Liver (tissue), 10 donors: ENCODE measurements at places on chromosomes 2 and 18. TPM values are rescaled to one million over a fixed set of nuclear protein-coding genes. Genes with fewer than 3 reads are reported as not detected.
A peak's percentile ranks its signal among the peaks of the same experiment; 100 is the strongest.

DNA sequence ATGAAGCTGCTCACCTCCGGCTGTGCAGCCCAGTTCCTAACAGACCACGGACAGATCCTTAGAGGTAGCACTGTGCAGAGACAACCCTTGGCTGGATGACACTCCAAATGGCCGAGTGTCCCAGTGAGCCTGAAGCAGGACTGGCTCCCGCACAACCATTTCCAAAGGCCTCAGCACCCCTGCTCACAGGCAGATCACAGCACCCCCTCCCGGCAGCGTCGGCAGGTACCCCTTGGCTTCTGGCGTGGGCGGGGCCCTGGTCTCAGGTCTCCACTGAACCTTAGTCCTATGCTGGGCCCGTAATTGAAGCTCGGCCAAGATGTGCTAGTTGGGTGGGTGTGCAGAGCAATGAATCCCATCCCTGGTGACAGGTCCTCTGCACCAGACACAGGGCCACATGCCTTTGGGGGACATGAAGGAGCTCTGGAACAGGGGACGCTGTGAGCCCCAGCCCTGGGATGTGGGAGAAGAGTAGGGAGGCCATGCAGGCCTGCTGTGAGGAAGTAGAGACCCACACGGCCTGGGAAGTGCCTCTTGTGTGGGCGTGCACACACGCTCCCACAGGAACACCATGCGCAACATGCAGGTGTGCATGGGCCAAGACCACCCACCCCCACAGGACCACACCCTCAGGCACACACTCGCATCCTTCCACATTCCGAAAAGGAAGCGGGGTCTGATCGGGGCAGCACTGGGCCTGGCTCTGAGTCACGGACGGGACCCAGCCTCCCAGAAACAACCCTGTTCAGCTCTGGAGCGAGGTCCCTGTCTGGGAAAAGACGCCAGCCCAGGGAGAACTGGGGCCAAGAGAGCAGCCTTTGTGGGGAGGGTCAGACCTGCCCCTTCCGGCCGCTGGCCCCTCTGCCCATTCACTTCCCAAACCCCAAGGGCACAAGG is 2.8 kb downstream of the DUSP2 start:
- H3K27ac ChIP-seq: no peak overlapping the region
- no peak overlapping the region for H3K4me3 ChIP-seq
- no peaks in the 10 kb centered on the region for H3K4me1 ChIP-seq
- no peak for DNase-seq

DNA sequence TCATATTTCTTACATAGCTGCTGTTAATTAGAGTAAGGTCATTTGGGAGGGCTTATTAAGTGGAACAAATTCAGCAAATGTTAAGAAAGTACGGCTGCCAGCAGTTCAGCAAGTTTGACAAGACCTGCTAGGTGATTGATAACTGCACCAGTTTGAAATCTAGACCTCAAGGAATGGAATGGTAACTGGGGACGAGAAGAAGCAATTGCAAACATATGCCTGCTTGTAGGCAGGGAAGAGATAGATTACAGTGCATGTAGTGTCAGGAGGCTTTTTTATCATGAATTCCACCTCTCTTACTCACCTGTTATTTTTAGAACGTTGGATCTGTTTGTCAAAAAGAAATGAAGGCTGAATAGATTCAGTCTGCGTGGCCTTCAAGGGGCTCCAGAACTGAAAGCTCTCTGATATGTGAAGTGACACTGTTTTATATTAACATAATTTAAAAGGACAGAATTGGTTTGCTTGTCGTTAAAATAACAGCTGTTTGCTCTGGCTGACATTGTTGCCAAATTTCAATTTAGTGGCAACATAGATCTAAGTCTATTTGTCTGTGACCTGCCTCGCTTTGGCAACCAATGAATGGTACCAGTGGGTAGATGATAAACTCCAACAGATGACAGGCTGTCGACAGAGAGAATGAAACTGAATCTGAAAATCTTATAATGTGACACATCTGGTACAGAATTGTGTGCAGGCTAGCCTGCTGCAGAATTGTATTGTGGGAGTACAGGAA is 199.3 kb downstream of the ZNF407 start:
- no peaks in the 10 kb centered on the region for H3K36me3 ChIP-seq
- no peak overlapping the region for H3K4me3 ChIP-seq
- DNase-seq: no peak
- no peaks in the 10 kb centered on the region for H3K4me1 ChIP-seq

GRCh38 chr2:233565685-233566140 is 869 bp downstream of the USP40 start:
- DNase-seq: no peak
- H3K36me3 ChIP-seq: peaks cover under 1% of the 10 kb centered on the region
- no peaks in the 10 kb centered on the region for H3K27me3 ChIP-seq
- peak overlapping the region; percentile 78 for H3K27ac ChIP-seq
- peaks cover 3% of the 10 kb centered on the region for H3K4me1 ChIP-seq

- no peaks in the 10 kb centered on the region for H3K36me3 ChIP-seq
- no peak overlapping the region for H3K27ac ChIP-seq
- H3K4me3 ChIP-seq: no peak overlapping the region
- H3K27me3 ChIP-seq: no peaks in the 10 kb centered on the region
- no peak for DNase-seq
Observed at GRCh38 chr2:144156736-144157640, 362.9 kb downstream of the ZEB2 start.

DNA sequence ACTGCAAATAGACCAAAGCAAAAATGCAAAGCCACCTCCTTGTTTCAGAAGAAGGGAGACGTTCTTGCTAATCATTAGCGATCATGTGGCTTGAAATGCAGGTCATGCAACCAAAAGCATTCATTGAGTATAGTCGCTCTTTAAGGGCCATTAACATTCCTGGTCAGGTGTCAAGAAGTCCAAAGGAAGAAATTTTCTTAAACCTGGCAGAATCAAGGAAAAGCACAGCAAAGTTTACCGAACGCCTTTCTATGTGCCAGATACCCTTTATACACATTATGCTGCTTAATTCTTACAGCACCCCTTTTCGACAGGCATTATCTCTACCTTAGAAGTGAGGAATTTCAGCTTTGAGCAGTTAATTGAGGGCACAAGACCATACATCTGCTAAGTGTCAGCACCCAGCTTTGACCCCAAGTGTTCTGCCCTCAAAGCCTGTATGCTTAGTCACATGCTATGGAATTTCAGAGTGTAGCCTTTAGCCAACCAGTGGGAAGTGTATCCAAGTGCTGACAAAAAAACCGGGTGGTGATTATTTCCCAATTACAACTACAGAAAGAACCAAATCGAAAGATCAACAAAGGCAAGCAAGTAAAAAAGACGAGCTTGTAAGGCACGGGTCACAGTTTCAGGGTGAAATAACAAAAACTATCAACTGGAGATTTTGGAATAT is 70.8 kb downstream of the EPHA4 start:
- no peaks in the 10 kb centered on the region for H3K36me3 ChIP-seq
- no peak for DNase-seq
- H3K27ac ChIP-seq: no peak overlapping the region
- no peaks in the 10 kb centered on the region for H3K4me1 ChIP-seq
- no peak overlapping the region for H3K4me3 ChIP-seq

DNA sequence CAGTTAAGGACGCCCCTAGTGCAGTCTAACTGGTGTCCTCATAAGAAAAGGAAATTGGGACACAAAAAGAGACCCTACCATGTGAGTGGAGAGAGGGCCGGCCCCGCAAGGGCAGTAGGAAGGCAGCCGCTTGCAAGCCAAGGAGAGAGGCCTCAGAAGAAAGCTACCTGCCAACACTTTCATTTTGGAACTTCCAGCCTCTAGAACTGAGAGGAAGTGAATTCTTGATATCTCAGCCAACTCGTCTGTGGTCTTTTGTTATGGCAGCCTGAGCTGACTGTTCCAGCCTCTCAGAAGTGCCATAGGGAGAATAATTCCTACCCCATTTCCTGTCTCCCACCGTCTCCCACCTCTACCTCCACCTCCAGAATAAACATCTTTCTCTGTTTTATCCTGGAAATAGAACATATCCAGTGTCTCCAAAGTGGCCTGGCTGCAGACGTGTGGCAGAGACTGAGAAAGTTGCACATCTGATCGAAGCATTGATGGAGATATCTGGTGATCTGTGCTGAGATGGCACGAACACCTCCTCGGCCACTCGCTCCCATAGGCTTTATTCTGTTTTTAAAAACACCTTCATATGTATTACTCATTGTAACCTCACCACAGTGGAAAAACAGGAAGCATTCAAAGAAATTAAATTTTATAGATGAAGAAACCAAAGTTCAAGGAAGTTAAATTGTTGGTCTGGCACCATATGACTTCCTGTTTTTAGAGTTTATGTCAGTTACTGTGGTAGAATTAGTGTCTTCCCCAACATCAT is 39.5 kb upstream of the MARCO start:
- no peak overlapping the region for H3K27ac ChIP-seq
- H3K4me3 ChIP-seq: no peak overlapping the region
- no peaks in the 10 kb centered on the region for H3K4me1 ChIP-seq
- DNase-seq: no peak
- no peaks in the 10 kb centered on the region for H3K27me3 ChIP-seq

DNA sequence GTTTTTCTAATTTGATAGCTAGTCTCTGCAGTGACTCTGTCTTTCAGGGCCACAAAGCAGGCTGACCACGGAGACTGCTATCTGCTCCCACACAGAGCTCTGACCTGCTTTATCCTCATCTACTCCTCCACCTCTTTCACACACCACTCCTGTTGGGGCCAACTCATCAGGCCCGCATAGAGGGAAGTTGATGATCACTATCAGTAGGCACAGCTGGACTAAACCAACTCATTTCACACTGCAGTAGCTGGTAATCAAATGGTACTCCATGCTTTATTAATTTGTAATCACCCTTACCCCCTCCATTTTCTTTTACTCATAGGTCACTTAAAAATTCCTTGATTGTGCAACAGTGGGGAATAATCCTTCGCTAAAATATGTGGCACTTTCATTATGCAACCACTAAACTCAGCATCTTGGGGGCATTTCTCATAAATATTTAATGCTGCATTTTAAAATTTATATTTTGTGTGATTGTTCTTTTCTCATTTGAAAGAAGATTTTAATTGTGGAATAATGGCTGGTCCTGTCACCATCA is 249.8 kb upstream of the GCFC2 start:
- no peaks in the 10 kb centered on the region for H3K27me3 ChIP-seq
- H3K27ac ChIP-seq: no peak overlapping the region
- H3K4me3 ChIP-seq: no peak overlapping the region
- H3K4me1 ChIP-seq: no peaks in the 10 kb centered on the region

DNA sequence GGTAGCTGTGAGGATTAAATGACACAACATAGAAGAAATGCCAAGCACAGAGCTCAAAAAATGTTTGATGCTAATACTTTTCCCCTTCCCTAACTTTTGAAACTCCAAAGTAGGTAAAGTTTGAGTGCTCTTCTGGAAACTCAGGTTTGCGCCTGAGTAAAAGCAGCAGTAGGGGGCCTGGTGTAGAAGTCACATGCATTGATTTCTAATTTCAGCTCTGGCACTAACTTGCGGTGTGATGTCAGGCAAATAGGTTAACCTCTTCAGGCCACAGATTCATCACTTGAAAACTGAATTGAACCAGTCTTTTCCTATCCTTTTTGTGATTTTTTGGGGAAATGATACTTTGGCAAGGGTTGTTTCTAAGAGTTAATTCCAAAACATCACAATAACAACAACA is 27.2 kb downstream of the LHCGR start:
- no peak overlapping the region for H3K4me3 ChIP-seq
- H3K36me3 ChIP-seq: no peaks in the 10 kb centered on the region
- no peak overlapping the region for H3K27ac ChIP-seq

DNA sequence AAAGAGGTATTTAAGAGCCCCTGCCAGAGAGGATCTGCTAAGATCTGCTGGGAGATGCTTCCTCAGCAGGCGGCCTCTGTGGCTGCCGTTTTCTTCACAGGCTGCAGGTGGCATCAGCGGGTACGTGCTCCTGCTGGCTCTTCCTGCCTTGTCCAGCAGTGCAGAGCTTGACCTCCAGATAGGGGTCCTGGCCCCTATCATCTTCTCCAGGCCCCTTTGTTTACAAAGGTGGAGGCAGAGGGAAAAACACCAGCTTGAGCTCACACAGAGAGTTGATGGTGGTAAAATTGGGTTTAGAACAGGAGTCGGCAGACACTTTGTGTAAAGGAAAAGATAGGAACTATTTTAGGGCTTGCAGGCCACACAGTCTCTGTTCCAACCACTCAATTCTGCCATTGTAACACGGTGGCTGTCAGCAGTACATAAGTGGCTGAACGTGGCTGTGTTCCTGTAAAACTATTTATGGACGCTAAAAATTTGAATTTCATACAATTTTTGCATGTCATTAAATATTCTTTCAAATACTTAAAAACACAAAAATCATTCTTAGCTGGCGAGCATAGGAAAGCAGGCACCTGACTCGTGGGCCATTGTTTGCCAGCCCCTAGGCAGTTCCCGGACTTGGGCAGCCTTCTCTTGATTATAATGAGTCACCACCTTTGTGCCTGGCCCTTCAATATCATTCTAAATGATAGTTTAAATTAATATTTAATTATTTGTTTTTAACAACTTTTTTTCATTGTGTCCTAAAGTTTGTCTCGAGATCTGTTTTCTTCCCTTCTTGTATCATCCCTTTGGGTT is 98.2 kb upstream of the B3GNT7 start:
- H3K4me1 ChIP-seq: no peaks in the 10 kb centered on the region
- no peaks in the 10 kb centered on the region for H3K27me3 ChIP-seq
- no peak overlapping the region for H3K27ac ChIP-seq

- no peaks in the 10 kb centered on the region for H3K4me1 ChIP-seq
- no peaks in the 10 kb centered on the region for H3K27me3 ChIP-seq
- DNase-seq: no peak
- H3K27ac ChIP-seq: no peak overlapping the region
Observed at GRCh38 chr2:7984693-7985353, 697.0 kb upstream of the ID2 start.

Gene NDC80
- 1.6 TPM for polyA plus RNA-seq

Gene ZNF512
- polyA plus RNA-seq: 6.2 TPM

Gene GRP
- not detected for polyA plus RNA-seq

Gene GAD1
- polyA plus RNA-seq: not detected

Gene PTCD3
- 25.5 TPM for polyA plus RNA-seq

Gene SERPINB7
- polyA plus RNA-seq: not detected

Gene LDAH
- polyA plus RNA-seq: 5.8 TPM

Gene SKOR2
- polyA plus RNA-seq: not detected

Gene EPHA4
- polyA plus RNA-seq: 1.1 TPM
